ENCODE measurements at places on chromosomes 5 and 9. TPM values are rescaled to one million over a fixed set of nuclear protein-coding genes. Genes with fewer than 3 reads are reported as not detected.

- no peak for DNase-seq
These were observed 159.6 kb downstream of the NXNL2 start for GRCh38 chr9:88694625-88695024.

GRCh38 chr5:163631856-163632255 lies 126.4 kb downstream of the MAT2B start:
- DNase-seq: no peak

DNA sequence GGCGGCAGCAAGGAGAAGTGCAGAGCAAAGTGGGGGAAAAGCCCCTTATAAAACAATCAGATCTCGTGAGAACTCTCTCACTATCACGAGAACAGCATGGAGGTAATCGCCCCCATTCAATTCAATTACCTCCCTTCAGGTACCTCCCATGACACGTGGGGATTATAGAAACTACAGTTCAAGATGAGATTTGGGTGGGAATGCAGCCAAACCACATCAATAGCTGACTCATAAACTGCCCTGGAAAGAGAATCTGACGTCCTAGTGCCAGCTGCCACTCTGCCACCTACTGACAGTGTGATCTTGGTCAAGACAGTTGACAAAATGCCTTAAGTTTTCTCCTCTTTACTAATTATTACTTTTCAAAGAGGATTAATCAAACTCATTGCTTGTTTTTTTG lies 128.3 kb downstream of the GPBP1 start:
- peak; percentile 46 for DNase-seq

The CCNJL gene
- total RNA-seq: 0.12 TPM

- DNase-seq: peak; percentile 88
These were observed 27.0 kb upstream of the ERGIC1 start for GRCh38 chr5:172806897-172807672.

- DNase-seq: no peak
These were observed 56.4 kb upstream of the MYO10 start for GRCh38 chr5:16992444-16992843.

DNA sequence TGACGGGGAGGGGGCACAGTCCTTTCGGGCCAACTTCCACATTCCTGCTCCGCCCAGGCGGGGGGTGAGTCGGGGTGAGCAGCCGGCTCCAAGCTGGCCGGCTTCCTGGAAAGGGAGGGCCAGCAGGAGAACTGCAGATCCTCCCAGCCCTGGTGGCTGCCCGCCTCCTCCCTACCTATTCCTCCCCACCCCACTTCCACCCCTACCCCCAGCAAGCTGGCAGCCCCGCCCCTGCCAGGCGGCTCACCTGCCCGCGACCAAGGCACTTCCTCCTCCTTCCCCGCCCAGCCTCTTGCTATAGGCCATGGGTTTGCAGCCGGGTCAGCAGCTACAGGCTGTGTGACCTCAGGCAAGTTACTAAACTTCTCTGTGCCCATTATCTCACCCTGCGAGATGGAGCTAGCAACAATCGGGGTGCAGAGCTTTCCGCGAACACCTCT lies 5.6 kb upstream of the IRF1 start:
- peak; percentile 85 for DNase-seq

- no peak for DNase-seq
These were observed 692.3 kb downstream of the PTPRD start for GRCh38 chr9:9920425-9921060.

GRCh38 chr5:5419291-5420210 lies 2.9 kb upstream of the ICE1 start:
- DNase-seq: no peak

The ARHGEF28 gene
- total RNA-seq: not detected

DNA sequence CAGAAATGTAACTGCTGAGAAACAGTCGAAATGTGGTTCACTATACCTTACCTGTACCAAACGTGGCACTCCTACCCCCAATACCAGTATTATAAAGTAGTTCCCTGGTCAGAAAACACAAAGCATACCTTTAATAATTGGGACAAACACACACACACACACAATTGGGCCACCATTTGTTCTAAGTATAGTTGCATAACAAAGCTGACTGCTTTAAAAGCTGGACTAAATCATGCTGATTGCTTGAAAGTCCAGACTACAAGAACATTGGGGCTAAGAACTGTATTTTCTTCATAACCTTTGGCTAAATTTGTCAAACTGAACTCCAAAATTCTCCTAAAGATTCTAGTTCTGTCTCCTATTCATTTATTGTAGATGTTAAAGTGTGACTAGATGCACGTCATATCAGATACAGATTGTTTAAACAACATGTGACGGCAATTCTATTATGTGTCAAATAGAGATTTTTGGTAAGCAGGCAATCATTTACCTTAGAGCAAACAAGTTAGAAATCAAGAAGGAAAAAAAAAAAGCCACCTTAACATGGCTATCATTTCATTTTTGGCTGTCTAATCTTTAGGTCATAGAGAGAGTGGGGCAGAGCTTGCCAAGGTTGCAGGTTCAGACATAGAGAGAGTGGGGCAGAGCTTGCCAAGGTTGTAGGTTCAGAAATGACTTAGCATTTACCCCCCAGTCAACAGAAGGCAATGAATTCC lies 265.1 kb downstream of the ARL15 start:
- no peak for DNase-seq

GRCh38 chr5:153883854-153884611 lies 154.7 kb downstream of the FAM114A2 start:
- no peak for DNase-seq

GRCh38 chr5:94670726-94671125 lies 52.3 kb downstream of the SLF1 start:
- no peak for DNase-seq

DNA sequence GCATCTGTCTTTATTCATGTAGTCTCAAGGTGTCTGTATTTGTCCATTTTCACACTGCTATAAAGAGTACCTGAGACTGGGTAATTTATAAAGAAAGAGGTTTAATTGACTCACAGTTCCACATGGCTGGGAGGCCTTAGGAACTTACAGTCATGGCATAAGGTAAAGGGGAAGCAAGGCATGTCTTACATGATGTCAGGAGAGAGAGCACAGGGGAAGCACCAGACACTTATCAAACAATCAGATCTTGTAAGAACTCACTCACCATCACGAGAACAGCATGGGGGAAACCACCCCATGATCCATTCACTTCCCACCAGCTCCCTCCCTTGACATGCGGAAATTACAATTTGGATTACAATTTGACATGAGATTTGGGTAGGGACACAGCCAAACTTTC lies 44.2 kb downstream of the NLN start:
- no peak for DNase-seq

The RUFY1 gene
- total RNA-seq: 30.7 TPM
